ENCODE measurements at places on chromosomes 12 and 14. TPM values are rescaled to one million over a fixed set of nuclear protein-coding genes. Genes with fewer than 3 reads are reported as not detected.

Gene MEG3
- polyA plus RNA-seq, result 1,152 TPM

Gene LRRC10
- not detected for polyA plus RNA-seq

Gene MMP14
- polyA plus RNA-seq, result 89.0 TPM

Gene MIS18BP1
- polyA plus RNA-seq, result 19.4 TPM

Gene ITGB7
- 0.70 TPM for polyA plus RNA-seq

Gene PLEKHH1
- polyA plus RNA-seq, result 52.9 TPM

Gene PRH2
- not detected for polyA plus RNA-seq

Gene KCNH5
- polyA plus RNA-seq, result 4.1 TPM

Gene ACOT6
- 0.24 TPM for polyA plus RNA-seq
